ENCODE measurements at places on chromosomes 2 and 18.

GRCh38 chr2:61210332-61210981 is 48.5 kb downstream of the C2orf74 start:
- DNase-seq: no peak

DNA sequence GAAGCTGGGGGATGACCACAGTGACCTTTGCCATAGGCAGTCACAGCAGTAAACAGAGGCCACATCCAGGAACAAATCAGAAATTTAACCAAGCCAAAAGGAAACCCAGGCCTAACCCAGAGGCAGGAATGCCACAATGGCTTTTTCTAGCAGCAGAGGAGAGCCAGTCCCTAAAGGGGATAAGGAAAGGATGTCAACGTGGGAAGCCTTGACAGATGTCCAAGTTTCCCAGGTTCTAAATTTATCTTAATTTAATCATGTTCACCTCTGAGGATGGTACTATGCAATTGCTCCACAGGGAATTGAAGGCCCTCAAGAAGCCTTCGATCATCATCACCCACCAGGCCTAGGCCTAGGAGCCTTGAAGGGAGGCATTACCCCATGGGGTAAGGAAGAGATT is 374.7 kb downstream of the TNS1 start:
- DNase-seq: no peak

DNA sequence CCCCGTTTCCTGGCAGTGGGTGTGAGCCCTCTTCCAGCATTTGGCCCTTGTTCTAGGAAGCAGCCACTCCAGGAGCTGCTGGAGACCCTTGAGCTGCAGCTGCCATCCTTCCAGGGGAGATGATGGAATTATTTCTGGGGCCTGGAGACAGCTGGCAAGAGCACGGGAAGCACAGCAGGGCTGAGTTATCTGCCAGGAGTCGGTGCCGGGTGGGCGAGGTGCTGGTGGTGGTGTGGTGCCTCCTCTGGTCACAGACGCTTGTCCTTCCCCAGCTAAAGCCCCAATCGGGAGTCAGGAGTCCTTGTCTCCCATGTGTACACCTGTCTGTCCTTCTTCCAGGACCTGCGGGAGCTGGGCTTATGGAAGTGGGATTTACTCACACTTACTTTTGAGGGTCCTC is 36.0 kb downstream of the DPYSL5 start:
- DNase-seq: no peak

DNA sequence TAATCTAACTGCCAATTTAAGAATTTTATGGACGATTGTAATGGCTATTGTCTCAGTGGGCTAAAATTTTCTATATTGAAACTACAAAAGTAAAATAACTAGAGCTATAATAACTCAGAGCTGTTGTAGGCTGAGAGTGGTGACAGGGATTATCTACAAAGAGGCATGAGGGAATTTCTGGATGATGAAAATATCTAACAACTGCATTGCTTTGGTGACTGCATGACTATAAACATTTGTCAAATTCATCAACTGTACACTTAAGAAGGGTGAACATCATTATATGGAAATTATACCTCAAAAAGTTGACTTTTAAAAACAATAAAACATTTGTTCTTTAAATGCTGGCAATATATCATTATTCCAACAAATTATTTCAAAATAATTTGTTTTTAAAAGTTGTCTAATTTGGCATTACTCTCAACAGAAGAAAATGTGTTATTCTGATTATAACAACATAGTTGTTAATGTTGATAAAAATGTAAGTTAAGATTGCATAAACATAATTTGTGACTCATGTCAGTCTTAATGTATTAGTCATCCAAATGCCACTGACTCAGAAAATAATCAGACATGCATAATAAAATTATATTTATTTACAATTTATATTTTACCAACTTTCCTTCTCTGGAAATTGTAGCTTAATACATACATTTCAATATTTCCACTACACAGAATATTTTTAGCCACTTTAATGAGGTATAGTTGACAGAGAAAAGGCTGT is 865.1 kb upstream of the VRK2 start:
- no peak for DNase-seq

DNA sequence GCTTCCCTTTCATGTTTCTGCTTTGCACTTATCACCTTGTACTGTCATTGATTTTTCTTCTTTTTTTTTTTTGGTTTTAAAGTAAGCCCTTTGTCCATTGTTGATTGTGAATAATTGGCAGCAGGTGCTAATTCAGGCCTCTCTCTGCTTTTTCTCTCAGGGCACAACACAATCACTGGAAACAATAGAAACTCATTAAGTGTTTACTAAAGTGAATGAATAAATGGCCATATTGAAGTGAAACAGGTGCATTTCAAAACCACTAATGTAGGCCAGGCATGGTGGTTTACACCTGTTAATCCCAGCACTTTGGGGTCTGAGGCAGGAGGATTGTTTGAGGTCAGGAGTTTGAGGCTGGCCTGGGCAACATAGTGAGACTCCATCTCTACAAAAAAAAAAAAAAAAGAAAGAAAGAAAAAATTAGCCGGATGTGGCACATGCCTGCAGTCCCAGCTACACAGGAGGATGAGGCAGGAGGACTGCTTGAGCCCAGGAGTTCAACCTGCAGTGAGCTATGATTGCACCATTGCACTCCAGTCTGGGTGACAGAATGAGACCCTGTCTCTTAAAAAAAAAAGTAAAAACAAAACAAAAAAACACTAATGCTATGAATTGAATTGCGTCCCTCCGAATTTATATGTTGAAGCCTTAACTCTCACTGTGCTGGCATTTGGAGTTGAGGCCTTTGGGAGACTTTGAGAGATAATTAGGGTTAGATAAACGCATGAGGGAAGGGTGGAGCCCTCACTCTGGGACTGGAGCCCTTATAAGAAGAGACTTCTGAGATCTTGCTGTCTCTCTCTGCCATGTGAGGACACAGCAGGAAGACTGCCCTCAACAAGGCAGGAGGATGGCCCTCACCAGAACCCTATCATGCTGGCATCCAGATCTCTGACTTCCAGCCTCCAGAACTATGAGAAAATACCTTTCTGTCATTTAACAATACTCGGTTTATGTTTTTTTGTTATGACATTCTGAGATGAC is 19.9 kb downstream of the SLC38A11 start:
- no peak for DNase-seq

GRCh38 chr2:100260712-100261620 is 61.3 kb downstream of the LONRF2 start:
- DNase-seq: peak; percentile 17

- no peak for DNase-seq
Measured at GRCh38 chr2:75562513-75562864, 1.8 kb upstream of the EVA1A start.

- DNase-seq: no peak
Measured at GRCh38 chr2:29527947-29528346, 393.4 kb downstream of the ALK start.

GRCh38 chr18:35750929-35751328 is 169.4 kb downstream of the GALNT1 start:
- DNase-seq: no peak

- no peak for DNase-seq
Measured at GRCh38 chr2:159996792-159997546, 65.4 kb downstream of the PLA2R1 start.

GRCh38 chr2:274503-274902 is 9.8 kb downstream of the ACP1 start:
- no peak for DNase-seq

- no peak for DNase-seq
Measured at GRCh38 chr18:69636529-69637301, 236.0 kb downstream of the DOK6 start.

- peak; percentile 23 for DNase-seq
Measured at GRCh38 chr2:84888401-84889276, 7.8 kb upstream of the TRABD2A start.

DNA sequence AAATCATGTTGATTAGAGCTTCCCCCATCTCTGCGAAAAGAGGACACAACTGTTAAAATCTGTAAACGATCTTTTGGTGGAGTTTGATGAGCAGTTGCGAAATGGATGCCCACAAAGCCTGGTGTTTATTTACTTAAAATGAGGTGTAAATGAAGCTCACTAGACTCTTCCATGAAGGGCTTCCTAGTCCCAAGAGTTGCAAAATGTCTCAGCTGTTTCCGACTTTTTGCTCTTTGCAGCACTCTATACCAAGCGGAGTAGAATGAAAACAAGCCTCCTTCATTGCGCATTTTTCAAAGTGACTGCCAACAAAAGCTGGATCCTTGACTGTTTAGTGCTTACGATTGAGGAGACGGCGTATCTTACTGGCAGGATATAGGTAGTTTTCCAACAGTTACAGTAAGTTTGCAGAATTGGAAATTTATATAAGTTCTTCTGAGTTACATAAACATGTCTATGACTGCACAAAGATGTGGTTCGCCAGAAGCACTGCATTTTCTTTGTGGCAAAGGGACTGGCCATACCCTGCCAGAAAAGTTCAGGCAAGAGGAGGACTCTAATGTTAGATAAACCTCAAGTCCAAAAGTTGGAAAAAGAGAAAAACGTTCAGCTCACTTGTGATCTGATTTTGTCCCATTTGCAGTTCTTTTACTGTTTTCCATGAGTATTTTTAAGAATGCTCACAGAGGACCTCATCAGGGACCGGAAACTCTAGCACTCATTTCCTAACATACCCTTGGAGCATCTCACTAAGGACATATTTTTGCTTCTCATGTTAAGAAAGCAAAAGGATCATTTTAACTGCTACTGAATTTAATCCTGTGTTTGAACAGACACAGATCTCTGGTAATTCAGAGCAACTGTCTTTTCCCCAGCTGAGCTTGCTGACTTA is 42.7 kb downstream of the COLEC12 start:
- DNase-seq: no peak

- no peak for DNase-seq
Measured at GRCh38 chr18:23592911-23593310, 6.6 kb upstream of the NPC1 start.

DNA sequence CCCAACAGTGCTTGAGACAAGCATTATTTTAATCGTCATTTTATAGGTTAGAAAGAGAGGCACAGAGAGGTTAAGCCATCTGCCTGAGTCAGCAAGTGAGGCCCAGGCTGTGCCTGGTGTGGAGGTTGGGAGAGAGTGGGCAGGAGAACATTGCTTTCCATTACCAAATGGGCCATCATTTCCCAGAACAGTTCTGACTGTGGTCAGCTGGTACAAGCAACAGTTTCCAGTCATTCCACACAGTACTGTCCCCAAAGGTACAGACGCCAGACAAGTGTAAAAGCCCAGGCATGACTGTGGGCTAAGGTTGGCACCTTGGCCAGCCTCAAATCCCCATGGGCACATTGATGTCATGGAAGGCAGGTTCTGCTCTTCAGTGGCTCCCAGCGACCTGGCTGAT is 98.2 kb upstream of the LCLAT1 start:
- no peak for DNase-seq

- no peak for DNase-seq
Measured at GRCh38 chr2:114065731-114066130, 175.8 kb downstream of the ACTR3 start.

DNA sequence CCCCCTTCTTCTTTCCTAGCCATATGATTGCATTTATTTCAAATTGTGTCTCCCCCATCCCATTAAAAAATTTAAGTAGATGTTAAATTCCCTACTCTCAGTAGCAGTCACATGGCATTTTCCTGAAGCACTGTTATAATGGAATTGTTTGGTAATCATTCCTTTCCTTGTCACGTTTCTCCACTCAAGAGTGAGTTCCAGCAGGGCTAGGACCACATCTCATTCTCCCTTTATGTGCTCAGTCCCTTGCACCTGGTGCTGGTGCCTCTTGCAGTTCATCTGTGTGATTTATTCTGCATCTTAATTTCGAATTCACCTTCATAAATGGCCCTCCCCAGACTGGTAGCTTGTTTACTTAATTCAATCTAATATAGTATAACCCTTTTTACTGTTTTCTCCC is 70.3 kb upstream of the NOSTRIN start:
- no peak for DNase-seq

GRCh38 chr2:161250864-161251436 is 57.3 kb upstream of the PSMD14 start:
- DNase-seq: no peak

- no peak for DNase-seq
Measured at GRCh38 chr2:25697559-25698341, 24.4 kb upstream of the DTNB start.

GRCh38 chr2:120206022-120206581 is 17.1 kb downstream of the TMEM185B start:
- DNase-seq: peak; percentile 56

DNA sequence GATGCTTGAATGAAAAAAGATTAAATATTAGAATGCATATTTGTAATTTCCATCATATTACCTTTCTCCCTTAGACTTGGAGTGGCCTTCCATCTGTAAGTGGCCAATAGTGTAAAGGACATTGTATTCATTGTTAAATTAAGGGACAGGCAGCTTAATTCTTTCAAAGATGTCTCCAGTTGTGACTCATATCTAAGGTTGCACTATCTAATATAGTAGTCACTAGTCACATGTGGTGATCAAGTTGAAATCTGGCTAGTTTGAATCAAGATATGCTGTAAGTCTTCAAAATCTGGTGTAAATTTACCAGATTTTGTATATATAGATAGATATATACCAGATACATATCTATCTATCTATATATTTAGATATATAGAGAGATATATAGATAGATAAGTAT is 52.4 kb upstream of the AGPS start:
- no peak for DNase-seq

DNA sequence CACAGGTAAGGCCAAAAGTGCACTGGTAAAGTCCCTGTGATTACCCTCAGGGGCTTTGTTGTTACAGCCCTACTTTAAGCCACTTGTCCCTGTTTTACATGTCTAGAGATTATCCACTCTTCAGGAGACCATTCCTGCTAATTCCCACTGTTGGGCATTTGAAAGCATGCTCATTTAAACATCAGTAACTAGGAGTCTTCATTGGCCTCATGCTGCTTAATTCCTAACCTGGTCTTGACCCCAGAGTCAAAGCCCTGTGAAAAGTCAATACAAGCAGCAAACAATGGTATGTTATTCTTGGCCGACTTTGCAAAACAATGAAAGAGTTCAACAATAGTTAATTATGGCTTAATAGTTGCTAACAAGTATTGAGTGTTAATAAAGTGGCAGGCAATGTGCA is 23.2 kb downstream of the AFF3 start:
- no peak for DNase-seq

- DNase-seq: no peak
Measured at GRCh38 chr2:135149251-135149650, 97.2 kb downstream of the RAB3GAP1 start.

DNA sequence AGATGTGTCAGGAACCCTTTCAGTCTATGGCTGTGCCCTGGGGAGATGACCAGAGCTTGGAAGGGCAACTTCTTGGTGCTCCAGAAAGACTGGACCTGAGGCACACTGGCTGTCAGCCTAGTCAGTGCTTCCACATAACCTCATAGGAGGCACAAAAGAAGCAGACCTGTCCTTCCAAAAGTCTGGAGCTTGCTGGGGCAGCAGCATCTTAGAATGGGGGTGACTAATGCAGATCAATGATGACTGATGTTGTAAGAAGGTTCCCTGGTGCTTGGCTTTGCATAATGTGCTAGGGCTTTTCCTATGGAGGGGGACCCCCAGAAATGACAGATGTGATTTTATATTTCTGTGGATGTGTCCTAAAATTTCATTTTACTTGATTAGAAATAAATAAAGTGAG is 255.7 kb upstream of the THUMPD2 start:
- DNase-seq: no peak

DNA sequence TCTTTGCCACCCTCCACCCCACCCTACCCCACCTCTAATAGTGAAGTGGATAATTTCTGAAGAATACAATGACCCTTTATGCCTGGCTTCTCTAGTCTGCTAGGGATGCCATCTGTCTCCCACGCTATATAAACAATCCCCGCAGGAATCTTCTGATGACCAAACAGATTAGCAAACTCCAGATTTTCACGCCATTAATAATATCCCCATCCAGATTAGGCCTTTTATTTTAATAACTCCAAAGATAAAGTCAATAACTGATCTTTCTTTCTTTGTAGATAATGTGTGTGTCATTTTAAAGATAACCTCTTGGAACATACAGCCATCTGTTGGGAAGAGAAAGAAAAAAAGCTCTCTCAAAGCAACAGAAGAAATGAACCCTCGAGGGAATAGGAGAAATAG is 47.9 kb upstream of the CCDC150 start:
- DNase-seq: no peak
